ENCODE measurements at places on chromosomes 12 and 14.

GRCh38 chr12:129561304-129561703 is 342.5 kb downstream of the TMEM132D start:
- DNase-seq = no peak

DNA sequence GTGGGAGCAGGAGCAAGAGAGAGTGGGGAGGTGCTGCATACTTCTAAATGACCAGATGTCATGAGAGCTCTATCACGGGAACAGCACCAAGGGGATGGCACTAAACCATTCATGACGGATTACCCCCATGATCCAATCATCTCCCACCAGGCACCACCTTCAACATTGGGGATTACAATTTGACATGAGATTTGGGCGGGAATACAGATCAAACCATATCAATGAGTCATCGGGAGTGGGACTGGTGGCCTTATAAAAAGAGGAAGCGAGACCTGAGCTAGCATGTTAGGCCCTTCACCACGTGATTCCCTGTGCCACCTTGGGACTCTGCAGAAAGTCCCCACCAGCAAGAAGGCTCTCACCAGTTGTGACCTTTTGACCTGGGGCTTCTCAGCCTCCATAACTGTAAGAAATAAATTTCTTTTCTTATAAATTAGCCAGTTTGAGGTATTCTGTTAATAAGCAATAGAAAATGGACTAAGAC is 28.7 kb downstream of the COX8C start:
- DNase-seq = no peak

- DNase-seq = no peak
Observed at GRCh38 chr14:23372509-23372908, at the start of gene IL25. Gene IL25, plus strand, starts transcription at chr14:23372809.

- peak; percentile 95 for DNase-seq
Observed at GRCh38 chr12:7512553-7512952, 9.0 kb upstream of the CD163 start.

DNA sequence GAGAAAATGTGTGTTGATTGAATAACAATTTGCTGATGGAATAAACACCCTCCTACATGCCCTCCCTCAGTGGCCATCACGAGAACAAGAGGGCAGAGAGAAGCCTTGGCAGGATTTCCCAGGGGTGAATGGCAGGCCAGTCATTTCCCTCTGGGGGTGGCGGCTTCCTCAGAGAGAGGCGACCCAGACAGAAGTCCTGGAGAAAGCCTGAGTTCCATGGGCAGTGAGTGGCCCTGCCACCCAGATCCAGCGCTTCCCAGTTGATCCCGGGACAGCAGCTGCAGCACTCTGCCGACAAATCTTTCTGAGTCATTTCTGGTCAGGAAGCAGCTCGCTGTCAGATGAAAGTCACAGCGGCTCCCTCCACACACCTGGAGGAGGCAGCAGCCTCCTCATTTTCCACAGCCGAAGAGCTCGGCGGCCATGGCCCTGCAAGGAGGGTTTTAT is 123.0 kb downstream of the SCARB1 start:
- no peak for DNase-seq

Measured in GM04504 (cell line).